SW 1271 (cell line): ENCODE measurements at places on chromosomes 4 and X.

DNA sequence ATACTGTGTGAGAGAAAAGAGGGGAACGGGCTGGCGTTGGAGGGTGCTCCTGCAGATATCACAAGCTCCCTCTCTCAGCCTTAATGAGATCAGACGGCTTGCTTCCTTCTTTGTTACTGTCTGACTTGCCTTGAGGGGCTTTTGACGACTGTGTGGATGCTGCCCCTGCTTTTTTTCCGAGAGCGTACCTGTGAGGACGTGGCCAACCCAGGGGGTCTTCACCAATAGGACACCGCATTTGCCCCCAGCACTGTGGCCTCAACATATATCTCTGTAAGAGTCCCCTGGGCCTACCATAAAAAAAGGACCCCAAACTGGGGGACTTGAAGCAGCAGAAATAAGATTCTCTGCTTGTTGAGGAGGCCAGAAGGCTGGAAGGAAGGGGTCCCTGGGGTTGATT is 143.9 kb downstream of the SHOX start:
- DNase-seq, result no peak

- DNase-seq, result no peak
These were observed 122.1 kb upstream of the EOLA2 start for GRCh38 chrX:150060406-150060805.

DNA sequence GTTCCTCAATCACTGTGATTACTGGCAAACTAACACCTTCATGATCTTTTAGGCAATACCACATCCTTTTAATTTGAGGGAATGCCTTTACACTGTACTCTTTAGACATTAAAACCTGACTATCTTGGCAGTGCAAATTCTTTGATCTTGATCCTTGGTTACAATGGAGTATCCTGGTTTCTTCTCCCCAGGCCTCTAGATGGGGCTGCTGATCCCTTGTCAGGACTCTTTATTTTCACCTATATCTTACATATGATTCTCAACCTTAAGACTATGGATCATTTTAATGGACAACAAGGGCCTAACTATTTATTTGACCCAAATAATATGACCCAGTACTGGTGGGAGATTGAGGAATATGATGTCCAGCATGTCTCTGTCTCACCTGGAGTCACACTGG is 1005.5 kb upstream of the INTU start:
- DNase-seq, result peak; percentile 19

DNA sequence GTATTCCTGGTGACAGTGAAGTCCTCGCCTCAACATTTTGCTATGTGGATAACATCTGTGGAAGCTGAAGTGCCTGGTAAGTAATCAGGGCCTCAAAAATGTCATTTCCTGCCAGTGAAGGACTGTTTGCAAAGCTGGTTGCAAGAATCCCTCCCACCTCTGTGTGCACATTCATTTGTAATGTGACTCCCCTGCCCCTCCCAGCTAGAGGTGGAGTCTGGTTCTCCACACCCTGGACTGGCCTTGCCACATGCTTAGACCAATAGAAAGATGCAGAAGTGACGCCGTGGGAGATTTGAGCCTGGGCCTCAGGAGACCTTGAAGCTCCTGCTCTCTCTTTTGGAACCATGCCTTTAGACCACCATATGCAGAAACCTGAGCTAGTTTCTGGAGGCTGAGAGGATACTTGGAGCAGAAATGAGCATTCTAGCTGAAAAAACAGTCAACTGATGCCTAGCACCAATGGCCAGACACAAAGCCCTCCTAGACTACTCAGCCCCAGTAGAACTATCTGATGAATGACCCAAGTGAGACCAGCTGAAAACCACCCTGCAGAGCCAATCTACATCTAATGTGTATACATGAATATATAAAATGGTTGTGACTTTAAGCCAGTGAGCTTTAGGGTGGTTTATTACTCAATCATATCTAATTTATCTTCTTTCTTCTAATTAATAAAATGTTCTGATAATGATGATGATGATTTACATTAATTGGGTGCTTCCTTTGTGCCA is 47.8 kb upstream of the CRMP1 start:
- DNase-seq, result no peak

DNA sequence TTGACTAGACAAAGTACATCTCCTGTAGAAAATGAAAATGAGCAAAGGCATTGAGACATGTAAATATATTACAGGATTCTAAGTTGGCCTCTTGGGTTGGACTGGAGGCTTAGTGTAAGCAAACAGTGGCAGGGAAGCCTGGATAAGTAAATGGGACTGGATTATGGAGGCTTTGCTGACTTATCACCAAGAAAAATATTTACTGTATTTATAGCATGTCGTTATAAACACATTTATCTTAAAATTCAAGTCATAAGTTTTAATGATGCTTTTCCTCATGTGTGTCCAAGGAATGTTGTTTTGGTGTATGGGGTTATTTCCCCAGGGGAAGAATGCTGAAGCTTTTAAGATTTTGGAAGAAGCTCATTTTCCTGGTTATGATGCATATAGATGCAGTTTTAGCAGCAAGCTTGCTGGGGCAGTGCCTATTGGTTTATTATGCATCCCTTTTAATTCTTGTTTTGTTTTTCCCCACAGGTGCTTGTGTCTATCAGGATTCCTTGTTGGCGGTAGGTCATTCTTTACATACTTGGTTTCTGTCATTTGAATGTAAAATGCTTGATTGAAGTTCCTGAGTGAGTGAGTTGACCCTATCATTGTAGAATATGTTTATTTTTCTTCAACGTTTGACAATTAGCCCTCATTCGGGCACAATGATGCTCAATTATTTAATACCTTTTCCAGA is 8.5 kb downstream of the FRAS1 start:
- no peak for DNase-seq

- no peak for DNase-seq
These were observed 10.4 kb downstream of the L1CAM start for GRCh38 chrX:153875391-153876111.

GRCh38 chrX:69207216-69207615 is 42.0 kb upstream of the PJA1 start:
- DNase-seq, result no peak

DNA sequence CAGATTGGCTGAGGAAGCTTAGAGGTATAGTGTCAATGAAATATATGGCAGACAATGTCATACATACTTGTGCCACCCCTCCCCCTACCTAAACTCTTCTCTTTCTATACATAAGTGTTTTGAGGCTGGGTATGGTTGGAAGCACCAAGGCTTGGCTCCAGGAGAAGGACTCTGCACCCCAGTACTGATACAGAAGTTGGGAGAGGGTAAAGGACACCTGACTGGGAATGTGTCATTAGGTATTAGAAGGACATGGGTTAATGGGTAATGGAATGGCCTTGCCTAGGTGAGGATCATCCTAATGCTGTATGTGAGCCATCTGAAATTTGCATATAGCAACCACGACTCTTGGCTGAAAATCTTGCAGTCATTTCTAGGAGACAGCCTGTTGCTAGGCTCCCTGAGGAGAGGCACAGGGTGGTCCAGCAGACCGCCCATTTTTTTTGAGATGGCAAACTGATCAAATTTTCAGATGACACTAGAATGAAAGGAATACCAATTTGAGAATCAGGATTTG is 26.8 kb upstream of the AP1S2 start:
- DNase-seq, result no peak

GRCh38 chr4:112448306-112449132 is 67.5 kb downstream of the NEUROG2 start:
- DNase-seq, result no peak

DNA sequence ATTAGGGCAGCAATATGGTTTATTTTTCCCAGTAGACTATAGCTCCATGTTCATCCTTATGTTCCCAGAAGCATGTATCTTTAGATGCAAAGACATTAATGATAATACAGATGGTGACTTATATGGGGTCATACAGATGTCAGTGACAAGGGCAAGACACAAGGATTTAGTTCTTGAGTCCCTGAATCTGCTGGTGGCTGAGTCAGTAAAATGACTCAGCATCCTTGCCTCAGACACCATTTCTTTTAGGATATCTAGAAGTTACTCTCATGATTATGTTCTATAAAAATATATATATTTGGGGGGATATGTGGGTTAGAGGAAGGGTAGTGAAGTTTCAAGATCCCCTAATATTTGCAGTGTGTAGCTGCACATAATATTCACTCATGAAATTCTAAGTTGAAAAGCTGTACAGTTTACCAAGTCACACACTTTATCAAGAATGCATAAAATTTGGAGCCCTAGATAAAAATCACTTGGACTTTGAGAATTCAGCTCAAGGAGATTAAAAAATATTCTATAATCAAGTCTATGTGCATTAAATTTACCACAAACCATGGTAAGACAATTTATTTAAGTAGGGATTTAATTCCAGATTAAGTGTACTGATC is 101.9 kb downstream of the LNX1 start:
- DNase-seq, result no peak

GRCh38 chr4:80011636-80012236 is 61.3 kb downstream of the ANTXR2 start:
- DNase-seq, result no peak

DNA sequence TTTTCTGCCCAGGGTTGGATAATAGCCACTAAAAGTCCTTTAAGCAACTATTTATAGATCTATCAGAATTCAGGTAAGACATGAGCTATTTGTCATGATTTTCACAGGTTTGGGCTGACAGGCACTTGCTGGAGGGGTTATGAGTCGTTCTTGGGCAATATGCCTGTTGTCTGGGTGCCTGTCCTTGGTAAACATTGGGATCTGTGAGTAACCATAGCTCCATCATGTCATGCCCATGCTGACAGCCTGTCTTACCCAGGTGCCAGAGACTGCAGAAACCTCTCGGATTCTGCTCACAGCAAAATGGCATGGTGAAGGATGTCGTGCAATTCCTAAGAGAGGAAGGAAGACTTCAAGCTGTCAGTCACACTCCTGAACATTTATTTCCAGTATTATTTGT is 116.0 kb upstream of the PUDP start:
- no peak for DNase-seq

GRCh38 chr4:153448003-153448731 is 18.0 kb upstream of the TMEM131L start:
- no peak for DNase-seq

DNA sequence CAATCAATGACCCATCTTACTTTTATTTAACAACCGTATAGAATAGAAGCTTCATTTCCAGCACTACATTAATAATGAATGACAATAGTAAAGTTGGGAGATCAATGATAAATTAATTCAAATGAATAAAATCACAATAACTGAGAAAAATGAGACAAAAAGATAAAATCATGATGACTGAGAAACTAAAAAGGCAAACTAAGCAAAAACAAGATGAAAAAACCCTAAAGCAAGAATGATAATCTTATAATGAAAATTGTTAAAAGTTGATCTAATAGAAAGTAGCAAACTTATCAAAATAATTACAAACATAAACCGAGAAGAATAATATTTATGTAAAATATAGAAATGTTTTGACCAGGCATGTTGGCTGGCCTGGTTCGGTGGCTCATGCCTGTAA is 130.4 kb upstream of the INPP4B start:
- no peak for DNase-seq
